Fibroblast of skin of right biceps (primary cell): ENCODE measurements at places on chromosomes 11 and 22.

- peak; percentile 81 for DNase-seq
These were observed 4.6 kb downstream of the APOL4 start for GRCh38 chr22:36197065-36197440.

DNA sequence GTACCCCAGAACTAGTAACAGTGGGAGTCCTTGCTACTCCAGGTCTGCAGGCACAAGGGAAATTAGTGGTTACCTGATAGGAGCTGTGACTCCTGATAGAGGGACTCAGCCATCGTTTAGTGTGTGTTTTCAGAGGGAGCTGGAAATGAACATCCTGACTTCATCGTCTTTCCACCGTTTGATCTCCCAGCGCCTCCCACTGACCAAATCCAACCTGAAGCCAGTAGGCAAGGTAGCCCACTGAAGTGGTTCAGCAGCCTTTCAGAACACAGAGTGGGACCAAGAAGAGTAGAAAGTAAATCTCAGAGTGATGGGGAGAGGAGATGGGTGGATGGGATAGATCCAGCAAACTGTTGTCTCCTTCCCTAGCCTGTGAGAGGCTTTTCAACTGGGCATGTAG lies 385.9 kb downstream of the INSC start:
- no peak for DNase-seq

- no peak for DNase-seq
These were observed 22.4 kb upstream of the SLC22A12 start for GRCh38 chr11:64568584-64569140.

GRCh38 chr22:39144101-39144767 lies 8.2 kb downstream of the CBX7 start:
- DNase-seq: peak; percentile 20

GRCh38 chr22:48960980-48961660 lies 866.6 kb downstream of the BRD1 start:
- peak; percentile 4 for DNase-seq

DNA sequence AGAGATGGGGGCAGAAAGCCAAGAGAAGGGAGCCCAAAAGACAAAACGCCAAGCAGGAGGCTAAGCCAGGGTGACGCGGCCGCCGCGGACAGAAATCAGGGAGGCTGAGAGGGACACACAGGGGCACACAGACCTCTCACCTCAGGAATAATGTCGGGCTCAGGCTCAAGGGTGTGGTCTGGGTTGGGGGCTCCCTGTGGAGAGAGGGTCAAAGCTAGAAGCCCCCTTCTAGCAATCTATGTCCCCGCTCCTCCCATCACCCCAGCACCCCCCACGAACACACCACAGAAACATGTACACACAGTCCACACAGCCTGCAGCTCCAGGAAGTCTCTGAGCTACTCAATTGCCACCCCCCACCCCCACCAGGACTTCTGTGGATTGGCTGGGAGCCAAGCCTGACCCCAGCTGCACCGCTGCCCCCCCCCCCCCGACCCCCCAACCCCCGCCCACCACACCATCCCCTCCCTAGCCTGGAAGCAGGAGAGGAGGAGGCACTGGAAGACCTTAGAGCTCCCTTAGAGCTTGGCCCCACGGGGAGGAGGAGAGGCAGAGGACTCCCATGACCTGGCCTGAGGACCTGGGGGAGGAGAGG lies 6.9 kb downstream of the BCL9L start:
- peak; percentile 77 for DNase-seq

- DNase-seq: no peak
These were observed 670 bp downstream of the RASD2 start for GRCh38 chr22:35541254-35541748.

- DNase-seq: no peak
These were observed 210.5 kb downstream of the FAM181B start for GRCh38 chr11:82523141-82523540.

GRCh38 chr22:35198738-35199137 lies 58.6 kb upstream of the HMGXB4 start:
- DNase-seq: no peak

DNA sequence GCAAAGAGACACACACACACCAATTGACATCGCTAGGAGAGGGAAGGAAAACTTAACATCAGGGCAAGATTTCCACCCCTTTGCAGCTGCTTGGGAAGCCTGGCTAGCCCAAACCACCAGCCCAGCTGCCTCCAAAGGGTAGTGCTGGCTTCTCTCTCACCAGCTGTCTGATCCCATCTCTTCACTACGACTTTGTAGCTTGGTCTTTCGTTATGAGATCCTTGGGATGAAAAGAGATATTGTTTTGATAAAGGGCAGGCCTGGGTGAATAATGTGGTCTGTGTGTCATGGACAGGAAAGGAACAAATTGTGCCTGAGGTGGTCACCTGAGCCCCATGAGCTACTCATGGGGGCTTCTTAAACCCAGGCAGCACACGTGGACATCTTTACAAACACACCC lies 101.9 kb downstream of the ARL14EP start:
- no peak for DNase-seq

- DNase-seq: peak; percentile 62
These were observed 580 bp downstream of the ILK start for GRCh38 chr11:6604081-6604626.

- no peak for DNase-seq
These were observed 74.9 kb upstream of the LRRC4C start for GRCh38 chr11:41534391-41534790.

DNA sequence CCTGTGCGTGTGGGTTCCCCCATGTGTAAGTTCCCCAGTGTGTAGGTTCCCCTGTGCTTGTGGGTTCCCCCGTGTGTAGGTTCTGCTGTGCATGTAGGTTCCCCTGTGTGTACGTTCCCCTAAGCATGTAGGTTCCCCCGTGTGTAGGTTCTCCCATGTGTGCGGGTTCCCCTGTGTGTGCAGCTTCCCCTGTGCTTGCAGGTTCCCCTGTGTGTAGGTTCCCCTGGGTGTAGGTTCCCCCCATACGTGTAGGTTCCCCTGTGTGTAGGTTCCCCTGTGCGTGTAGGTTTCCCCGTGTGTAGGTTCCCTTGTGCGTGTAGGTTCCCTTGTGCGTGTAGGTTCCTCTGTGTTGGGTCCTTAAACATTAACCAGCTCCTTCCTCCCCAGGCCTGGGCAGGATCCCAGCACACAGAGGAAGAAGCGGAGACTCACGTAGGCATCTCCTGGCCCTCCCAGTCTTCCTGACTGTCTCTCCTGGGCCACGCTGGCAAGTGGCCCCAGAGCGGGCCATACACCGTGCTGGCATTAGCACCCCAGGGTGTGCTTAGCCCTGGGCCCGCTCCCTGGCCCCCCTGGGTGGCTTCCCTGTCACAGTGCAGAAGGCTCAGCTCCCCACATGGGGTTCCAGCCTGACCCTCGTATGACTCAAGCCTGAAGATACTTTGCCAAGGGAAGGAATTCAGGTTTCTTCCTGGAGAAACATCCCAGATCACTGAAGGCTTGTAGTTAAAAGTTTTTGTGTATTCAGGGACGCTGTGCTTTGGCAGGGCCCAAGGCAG lies 2.8 kb upstream of the GRAMD4 start:
- peak; percentile 9 for DNase-seq

GRCh38 chr11:106152824-106153223 lies 75.4 kb downstream of the AASDHPPT start:
- DNase-seq: peak; percentile 11

- peak; percentile 98 for DNase-seq
These were observed 238.9 kb downstream of the NTM start for GRCh38 chr11:131609337-131609736.

DNA sequence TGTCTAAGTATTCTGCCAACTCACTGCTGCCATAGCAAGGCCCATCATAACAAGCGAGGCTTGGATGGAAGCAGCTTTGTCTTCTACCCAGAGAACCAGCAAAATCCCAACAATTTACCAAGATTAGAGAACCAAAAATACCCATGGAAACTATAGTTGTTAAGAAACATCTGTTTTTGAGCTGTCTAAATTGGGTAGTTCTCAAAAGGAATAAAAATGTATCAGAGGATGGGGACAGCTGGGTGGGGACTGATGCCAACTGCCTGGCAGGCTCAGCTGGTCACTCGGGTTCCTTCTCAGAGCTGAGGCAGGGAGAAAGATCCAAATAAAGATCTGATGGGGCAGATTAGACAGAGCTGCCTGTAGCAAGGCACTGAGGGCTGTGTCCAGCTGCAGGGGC lies 85.9 kb upstream of the GRK3 start:
- DNase-seq: no peak

GRCh38 chr11:69059985-69060384 lies 11.3 kb downstream of the TPCN2 start:
- no peak for DNase-seq

DNA sequence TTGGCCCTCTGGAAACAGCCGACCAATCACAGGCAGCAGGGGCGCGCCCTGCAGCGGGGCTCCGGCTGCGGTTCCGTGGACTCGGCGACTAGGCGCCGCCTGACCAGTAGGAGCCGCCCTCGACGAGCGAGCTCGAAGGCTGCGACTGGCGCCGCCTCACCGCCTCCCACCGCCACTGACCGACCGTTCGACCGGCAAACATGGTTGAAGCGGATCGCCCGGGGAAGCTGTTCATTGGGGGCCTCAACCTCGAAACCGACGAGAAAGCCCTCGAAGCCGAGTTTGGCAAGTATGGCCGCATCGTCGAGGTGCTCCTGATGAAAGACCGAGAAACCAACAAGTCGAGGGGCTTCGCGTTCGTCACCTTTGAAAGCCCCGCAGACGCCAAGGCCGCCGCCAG lies at the start of gene RBMXL2:
Gene RBMXL2, plus strand, starts transcription at position 78 of the 400 bp plus-strand sequence. Its CDS starts 123 bp downstream, at position 201.
- no peak for DNase-seq

GRCh38 chr11:17992916-17993315 lies 19.9 kb downstream of the SERGEF start:
- no peak for DNase-seq

- no peak for DNase-seq
These were observed 2.1 kb upstream of the LZTR1 start for GRCh38 chr22:20979940-20980453.

DNA sequence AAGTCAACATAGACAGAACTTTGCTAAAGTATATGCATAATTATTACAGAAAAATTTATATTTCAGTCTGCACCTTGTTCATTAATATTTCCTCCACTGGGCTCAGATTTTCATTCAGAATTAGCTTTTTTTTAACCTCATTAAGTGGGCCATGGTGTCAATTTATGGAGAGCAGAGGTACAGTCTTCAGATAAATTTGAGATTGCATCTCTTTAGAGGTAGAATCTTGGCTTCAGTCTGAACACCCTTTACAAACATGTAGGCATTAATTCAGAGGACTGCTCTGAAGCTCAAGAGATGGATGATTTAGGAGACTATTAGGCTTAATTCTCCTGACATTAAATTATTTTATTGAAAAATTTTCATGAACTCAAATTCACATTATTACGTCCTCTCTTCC lies 3.4 kb upstream of the HBB start:
- no peak for DNase-seq

- no peak for DNase-seq
These were observed 97.0 kb downstream of the SPON1 start for GRCh38 chr11:14059491-14059890.

GRCh38 chr11:85922367-85922766 lies 67.2 kb downstream of the CCDC83 start:
- DNase-seq: no peak
